DMS153 (cell line): ENCODE measurements at places on chromosomes 2 and 18.

GRCh38 chr2:42249887-42250286, 80.7 kb downstream of the EML4 start:
- DNase-seq, result peak; percentile 92

- DNase-seq, result peak; percentile 2
Measured at GRCh38 chr18:3211236-3211992, 8.4 kb downstream of the MYOM1 start.

DNA sequence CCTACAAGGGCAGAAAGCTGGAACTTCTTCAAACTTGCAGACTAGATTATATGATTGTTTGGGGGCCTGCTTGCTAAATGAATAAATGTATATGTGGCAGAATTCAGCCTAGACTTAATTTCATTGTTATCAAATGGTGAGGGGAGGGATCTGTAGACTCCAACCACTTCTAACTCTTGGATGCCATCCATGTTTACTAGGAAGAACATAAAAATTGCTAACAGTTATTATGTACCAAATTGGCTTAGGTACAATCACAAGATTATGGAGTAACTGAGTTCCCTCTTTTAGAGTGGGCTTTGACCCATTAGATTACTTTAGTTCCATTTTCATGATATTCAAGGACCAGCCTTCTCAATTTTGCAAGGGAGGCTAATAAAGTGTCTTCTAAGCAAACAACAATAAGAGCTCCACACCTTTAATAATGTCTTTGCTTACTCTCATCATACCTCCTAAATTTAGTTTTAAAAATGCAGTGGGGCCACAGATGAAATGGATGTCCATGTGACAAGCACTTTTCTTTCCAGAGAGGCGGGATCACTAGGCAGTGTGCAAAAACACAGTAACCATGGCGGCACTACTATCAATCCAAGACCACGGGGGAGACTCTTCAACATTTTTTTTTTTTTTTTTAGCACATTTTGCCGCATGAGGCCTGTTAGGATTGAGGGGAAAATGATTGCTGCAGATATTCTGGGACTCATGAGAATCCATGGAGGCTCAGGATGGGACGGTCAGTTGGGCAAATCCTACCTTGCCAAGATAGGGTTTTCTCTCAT, 217.6 kb upstream of the SPRED2 start:
- no peak for DNase-seq

- DNase-seq, result no peak
Measured at GRCh38 chr2:207683879-207684627, 27.4 kb upstream of the CCNYL1 start.

GRCh38 chr2:70861777-70862625, 26.4 kb upstream of the CD207 start:
- DNase-seq, result peak; percentile 48

DNA sequence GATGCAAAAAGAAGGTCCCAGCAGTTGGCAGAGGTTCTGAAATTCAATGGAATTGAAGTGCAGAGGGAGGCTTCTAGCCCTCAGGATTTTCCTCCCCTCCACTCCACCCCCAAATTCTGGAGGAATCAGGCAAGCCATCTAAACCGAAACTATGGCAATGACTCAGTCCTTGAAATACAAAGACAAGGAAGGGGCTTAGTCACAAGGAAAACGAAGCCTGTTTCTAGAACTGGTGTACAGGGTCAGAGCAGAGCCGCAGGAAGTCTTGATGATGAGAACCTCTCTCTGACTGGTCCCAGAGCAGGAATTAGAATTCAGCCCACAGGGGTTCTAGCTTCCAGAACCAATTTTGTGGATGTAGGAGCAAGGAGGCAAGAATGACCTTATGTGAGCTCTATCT, 111.7 kb upstream of the SCN1A start:
- DNase-seq, result no peak

DNA sequence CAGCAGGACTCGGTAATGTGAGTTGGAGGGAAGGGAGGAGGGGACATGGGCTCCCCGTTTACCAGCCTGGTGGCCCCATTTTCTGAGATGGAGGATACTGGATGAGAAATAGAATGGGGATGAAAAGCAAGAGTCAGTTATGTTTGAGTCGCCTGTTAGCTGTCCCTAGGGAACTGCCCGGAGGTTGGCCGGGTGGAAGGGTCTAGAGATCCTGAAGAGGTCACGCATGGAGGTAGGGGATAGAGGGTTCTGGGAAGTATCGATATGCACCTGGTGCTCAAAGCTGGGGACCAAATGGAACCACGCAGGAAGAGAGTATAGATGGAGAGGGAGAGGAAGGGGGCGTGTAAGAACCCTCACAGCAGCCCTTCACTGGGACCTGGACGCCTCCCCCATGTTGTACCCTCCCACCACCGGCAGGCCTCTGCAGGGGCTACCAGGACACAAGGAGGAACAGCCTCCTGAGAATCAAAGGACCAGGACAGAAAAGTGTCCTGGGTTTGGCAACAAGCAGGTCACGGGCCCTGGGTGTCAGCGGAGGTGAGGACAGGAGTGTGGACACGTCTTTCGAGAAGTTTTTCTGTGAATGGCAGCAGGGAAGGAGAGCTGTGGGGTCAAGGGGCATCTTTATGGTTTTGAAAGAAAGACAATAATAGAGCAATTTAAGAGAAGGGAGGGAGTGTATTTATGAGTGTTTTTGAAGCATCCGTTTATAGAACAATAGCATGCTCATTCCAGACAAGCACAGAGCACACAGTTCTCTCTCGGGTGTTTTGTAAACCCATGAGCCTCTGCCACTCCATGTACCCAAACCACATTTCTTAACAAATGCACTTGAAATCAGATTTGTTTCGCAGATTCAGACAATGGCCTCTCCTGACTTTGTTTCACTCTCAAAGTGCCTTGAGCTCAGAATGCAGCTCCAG, 132.2 kb downstream of the SMAD7 start:
- no peak for DNase-seq

GRCh38 chr2:191436368-191437055, 191.3 kb downstream of the MYO1B start:
- DNase-seq, result no peak

GRCh38 chr18:52409727-52410126, 69.7 kb downstream of the DCC start:
- no peak for DNase-seq

DNA sequence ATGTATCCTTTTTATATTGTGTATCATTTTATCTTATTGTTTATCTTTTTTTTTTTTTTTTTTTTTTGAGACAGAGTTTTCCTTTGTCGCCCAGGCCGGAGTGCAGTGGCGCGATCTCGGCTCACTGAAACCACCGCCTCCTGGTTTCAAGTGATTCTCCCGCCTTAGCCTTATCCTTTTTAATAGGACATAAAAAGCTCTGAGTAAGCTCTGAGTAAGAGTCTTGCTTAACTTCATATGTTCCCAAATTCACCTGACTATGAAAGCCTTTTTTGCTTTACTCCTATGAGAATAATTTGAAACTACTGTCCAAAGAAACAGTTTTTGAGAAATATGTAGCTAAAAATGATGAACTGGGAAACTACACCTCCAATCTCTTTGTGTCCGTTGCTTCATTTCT, 525.5 kb downstream of the IRS1 start:
- DNase-seq, result no peak

GRCh38 chr18:28863396-28863795, 686.5 kb upstream of the CDH2 start:
- no peak for DNase-seq

- DNase-seq, result no peak
Measured at GRCh38 chr2:168130346-168130745, 117.0 kb downstream of the STK39 start.

DNA sequence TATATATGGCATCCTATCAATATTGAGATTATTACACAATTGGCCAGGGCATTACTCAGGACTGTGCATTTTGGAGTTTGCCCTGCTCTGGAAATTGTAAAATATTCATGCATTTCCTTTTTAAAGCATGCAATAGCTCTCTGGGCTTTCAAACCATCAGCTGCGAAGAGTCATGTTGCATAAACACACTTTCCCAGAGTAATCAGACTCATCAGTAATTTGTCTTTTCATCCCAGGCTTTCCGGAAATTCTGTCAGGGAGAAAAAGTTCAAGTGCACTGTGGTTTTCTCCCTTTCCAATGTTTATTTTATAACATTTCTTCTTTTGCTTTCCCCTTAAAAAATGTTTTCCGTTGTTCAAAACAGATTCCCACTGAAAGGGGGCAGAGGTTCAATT, 38.9 kb upstream of the FHL2 start:
- no peak for DNase-seq

DNA sequence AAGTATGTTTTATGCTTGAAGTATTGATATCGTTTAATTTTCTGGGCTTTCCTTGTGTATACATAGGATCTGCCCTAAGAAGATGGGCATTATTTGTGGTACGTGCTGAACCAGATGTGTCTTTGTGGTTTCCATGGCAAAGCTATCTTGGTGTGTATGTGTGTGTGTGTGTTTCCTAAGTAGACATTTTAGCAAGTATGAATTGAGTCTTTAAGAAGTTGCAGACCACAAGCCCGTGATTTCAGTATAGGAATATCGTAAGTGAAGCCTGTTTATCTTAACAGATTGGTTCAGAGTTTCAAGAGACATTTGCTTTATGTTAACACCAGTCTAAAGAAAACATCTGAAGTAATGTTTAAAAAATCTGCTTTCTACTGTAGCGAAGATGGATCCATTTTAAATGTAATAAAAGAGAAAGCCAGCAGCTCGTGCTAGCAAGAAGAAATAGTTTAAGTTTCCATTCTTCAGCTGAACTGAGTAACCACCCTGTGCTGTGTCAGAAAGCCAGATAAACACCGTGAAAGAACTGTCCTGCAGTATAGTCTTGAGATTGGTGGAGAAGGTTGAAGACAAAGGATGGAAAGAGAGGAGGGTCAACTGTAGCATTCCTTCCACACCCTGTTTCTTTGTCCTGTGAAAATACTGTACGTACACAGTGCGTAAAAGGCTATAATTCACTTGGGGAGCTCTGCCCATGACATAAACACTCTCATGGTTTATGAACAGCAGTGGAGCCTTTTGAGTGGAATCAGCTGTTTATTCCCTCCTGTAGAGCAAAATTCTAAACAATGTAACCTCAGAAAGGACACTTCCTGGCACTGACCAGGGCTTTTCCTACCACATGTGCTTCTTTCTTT, 91.9 kb upstream of the FOSL2 start:
- peak; percentile 36 for DNase-seq

DNA sequence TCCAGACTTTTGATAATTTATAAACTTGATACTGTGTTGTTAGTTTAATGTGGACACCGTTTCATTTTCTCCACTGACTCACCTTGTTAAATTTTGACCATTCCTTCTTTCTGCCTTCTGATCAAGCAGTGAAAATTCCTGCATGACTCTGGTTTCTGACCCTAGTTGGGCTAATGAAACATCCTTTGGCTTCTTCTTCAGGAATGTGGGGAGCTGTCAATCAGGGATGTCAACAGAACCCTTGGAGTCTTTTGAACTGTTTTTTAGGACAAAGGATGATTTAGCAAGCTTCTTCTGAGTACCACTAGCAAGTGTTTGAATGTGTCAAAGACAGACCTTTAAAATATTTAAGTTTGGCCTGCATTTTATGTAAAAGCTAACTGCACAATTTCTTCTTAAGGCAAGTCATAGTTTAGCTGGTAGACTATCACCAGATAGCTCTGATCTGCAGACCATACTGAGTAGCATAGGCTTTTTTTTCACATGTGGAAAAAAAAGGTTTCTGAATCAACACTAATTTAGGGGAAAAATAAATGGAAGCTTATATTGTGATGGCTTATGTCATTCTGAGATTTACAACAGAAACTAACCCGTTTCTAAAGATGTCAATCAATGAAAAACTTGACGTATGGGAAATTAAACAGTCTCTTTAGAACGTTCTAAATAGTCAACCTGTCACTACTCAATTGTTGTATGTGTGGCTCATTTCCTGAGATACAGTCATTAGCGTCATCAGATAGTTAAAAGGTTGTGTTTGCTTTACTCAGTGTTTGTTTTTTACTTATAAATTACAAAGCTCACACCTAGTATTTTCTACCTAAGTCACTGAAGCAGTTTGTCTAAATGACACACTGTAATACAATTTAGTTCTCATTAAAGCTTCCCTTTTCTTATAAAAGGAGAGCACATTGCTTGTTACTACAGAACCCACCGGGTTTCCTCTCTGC, 311.4 kb downstream of the PTPRM start:
- peak; percentile 1 for DNase-seq

- DNase-seq, result no peak
Measured at GRCh38 chr18:4821801-4822200, 366.7 kb upstream of the DLGAP1 start.

- no peak for DNase-seq
Measured at GRCh38 chr18:23723121-23723520, 33.9 kb downstream of the LAMA3 start.

DNA sequence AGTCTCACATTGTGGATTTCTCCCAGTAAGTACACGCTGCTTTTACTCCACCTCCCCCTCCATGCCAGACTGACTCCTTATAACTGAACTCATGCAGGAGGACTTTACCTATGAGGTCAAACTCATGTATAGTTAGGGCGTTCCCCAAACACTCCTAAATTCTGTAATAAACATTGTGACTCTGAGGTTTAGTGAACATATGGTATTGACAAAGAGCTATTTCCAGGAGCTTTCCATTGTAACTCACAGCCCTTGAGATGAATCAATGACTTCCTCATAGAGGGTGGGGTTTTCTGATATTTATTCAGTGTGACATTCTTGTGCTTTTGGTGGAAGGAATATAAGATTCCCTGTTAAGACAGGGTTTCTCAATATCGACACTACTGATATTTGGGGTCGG, 337.4 kb upstream of the SLC14A2 start:
- peak; percentile 17 for DNase-seq

GRCh38 chr18:77944533-77944932, 694.9 kb downstream of the GALR1 start:
- no peak for DNase-seq

DNA sequence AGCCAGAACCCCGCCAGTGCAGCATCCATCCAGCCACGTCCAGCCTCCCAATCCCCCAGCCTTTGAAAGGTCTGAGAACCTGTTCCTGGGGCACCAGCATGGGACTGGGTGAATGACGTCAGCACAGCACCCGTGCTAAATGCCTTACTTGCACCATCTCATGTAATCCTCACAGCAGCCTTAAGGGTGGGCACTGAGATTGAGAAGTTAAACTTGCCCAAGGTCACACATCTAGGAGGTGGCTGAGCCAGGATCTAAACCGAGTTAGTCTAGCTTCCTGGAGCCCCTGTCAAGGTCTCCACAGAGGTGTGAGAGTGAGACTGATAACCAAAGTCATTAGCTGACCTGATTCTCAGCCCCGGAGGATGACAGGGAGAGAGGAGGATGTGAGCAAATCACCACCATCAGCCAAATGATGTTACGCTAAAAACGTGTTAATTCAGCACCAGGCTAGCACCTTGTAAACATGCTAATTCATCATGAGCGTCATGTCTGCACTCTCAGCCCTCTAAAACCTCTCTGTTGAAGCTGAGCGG, 4.6 kb downstream of the CD8A start:
- no peak for DNase-seq
